ENCODE measurements at places on chromosomes 5 and 9.

DNA sequence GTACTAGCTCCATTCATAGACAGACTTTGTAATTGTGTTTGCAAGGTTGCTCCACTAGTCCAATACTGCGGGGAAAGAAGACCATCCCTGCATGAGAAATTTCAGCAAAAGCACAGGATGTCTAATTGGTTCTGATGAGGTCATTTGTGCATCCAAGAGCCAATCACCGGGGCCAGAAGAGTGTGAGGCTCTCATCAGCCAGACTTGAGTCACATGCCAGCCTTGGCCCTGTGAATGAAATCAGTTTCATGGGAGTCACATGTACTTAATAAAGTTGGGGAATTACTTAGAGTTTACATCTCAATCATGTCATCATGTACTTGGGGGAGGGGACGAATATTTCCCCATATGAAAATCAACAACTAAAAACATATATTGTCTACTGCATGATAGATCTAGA is 1236.0 kb downstream of the MAT2B start:
- no peak for DNase-seq

DNA sequence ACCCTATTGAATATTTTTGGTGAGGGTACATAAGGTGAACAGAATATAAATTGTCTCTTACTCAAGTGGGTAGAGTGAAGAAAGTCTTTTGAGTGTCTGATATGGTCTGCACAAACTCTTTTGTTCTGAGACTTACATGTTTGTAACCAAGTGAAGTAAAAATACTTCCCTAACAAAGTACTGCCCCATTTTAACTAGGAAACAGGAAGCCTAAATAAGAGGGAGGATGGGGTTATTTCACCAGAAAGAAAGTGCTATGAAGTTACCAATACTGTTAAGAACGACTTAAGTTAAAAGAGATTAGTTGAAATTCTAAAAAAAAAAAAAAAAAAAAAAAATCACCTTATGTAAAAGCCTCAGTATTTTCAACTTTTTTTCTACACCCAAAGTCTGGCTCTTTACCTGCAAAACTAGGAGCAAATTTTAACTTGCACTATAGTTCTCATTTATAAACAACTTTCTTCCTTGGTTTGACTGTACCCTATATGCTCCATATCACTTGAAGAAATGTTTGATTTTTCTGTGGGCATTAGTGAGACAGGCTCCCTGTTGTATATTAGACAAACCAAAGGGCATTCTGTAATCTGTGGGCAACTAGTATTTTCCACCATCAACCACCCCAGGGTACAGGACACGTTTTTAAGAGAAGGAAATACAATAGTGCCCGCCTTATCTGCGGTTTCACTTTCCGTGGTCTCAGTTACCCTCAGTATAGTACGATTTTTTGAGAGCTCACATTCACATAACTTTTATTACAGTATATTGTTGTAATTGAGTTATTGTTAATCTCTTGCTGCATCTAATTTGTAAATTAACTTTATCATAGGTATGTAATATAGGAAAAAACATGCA is 127.7 kb downstream of the NR3C1 start:
- no peak for DNase-seq

DNA sequence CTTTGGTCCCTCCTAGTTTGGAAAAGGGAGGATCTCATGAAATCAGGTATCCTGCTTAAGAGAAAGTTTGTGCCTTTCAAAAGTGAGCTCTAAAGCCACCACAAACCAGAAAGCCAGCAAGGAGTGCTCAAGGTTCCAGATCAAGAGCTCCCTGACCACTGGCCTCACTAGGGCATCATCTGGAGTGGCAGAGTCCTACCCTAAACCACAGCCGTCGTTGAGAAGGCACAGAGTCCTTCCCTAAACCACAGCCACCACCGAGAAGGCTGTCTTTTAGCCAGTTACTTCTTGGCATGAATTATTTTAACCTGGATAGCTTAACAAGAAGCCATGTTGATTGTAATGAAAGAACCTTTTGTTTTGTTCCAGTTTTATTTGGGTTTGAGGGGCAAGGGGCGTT is 102.9 kb downstream of the FRMD3 start:
- DNase-seq: no peak

- DNase-seq: no peak
Observed at GRCh38 chr9:127569886-127570401, 42.1 kb upstream of the STXBP1 start.

- no peak for DNase-seq
Observed at GRCh38 chr5:9059920-9060691, 485.8 kb downstream of the SEMA5A start.

GRCh38 chr9:88559661-88560060 is 24.7 kb downstream of the NXNL2 start:
- DNase-seq: no peak

DNA sequence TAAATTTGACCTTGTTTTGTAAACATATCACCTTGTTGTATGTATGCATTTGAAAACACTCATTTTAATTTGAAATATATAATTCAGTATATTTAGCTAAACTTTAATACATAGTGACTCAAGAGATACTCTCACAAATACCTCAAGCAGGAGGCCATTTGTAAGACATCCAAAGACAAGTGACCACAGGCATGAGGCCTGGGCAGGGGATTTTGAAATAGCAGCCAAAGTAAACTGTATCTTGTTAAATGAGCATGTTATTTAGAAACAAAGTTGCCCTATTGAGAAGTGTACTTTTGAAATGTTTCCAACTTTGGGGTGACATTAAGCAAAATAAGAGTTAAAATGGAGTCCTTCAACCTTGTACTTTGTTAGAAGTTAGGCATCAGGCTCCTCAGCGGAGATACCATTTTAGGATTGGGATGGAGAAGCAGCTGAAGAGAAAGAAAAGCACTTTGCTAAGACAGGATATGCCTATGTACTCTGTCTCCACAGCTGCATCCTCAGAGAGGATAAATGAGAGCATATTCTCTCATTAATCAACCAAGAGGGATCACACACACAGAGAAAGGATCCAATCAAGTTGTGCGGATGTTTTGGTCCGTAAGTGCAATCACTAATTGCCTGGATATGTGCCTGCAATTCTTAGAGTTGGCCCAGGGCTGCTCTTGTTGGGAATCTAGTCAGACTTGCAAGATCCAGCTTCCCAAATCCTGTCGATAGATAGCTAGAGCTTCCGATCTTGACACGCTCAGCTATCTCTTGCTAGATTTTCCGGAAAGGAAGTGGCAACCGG is 157.5 kb upstream of the HAPLN1 start:
- no peak for DNase-seq

GRCh38 chr5:17238521-17239041 is 21.1 kb downstream of the BASP1 start:
- no peak for DNase-seq

DNA sequence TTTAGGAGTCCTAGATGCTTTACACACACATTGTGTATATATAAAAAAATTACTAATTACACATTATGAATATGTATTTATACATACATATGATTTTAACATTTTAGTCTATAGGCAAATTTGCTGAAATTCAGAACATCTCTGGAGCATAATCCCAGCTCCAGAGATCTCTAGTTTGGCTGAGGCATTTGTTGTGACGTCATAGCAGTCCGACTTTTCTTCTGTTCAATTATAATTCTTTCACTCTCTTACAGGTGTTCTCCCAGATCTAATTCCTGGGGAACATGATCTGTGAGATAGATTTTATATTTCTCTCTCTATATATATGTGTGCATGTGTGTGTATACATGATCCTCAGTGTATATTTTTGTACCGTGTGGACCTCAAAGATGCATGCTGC is 1876.2 kb downstream of the EFNA5 start:
- no peak for DNase-seq

- peak; percentile 50 for DNase-seq
Observed at GRCh38 chr9:127578952-127579853, 32.9 kb upstream of the STXBP1 start.

GRCh38 chr5:38775218-38775840 is 70.5 kb upstream of the OSMR start:
- DNase-seq: no peak

- DNase-seq: no peak
Observed at GRCh38 chr5:57349214-57349613, 133.4 kb downstream of the ACTBL2 start.

DNA sequence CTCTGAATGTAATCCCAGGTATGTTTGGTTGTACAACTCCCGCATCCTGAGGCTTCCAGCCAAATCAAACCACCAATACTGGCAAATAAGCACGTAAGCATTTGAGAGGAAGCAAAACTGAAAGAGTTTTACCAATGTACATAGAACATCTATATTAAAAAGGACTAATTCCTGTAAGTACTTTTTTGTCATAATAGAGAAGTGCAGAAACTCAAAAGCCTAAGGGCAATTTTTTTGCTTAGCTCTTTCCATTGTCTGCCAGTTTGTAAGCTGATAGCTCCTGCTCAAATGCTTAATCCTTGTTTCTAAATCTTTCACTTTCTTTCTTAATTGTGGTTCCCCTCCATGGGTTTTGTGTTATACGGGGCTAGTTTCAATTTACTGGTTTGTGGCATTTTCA is 1151.8 kb downstream of the CDH12 start:
- no peak for DNase-seq

GRCh38 chr9:125540497-125540896 is 166.5 kb downstream of the MAPKAP1 start:
- DNase-seq: no peak

DNA sequence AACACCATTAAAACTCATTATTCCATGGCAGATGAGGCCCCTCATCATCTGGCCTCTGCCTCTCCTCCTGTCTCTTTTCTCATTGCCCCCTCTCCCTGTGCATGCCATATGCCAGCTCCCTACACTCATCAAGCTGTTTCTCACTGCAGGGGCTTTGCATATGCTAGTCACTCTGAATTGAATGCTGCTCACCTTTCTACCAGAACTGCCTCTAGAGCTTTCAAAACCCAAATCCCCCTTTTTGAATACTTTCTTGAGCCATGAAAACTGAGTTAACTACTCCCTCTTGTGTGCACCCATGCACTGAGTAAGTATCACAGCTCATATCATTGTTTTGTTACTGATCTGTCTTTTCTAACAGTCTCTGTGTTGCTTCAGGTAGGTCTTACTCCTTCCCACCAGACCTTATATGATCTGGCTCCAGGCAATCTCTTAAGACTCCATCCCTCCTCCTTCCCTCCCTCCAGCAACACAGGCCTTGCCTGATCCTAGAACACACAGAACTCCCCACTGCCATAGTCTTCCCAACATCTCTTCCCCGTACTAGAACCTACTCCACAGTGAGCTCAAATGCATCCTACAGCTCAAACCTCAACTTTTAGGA is 60.5 kb downstream of the ASTN2 start:
- no peak for DNase-seq

DNA sequence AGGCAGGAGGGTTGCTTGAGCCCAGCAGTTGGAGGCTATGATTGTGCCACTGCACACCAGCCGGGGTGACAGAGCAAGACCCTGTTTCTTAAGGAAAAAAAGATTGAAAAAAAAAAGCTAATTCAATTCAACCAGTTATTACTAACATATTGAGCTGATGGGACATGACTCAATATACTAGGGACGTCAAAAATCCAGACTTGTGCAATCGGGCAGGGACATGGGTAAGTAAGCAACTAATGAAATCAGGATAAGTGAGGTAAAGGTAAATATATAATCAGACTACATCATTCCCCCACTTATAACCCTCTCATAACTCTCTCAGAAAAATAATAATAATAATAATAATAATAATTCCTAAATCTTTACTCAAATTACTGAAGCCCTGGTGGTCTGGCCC is 975 bp upstream of the HAVCR1 start:
- no peak for DNase-seq

DNA sequence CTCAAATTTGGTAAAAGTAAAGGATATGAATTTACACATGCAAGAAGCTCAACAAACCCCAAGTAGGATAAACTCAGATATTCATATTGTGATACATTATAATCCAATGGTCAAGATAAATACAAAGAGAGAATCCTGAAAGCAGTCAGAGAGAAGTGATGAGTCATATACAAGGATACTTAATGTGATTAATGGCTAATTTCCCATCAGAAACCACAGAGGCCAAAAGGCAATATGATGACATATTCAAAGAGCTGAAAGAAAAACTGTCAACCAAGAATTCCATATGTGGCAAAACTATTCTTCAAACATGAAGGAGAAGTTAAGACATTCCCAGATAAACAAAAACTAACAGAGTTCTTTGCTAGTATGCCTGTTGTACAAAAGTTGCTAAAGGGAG is 19.5 kb upstream of the IRF1 start:
- no peak for DNase-seq

DNA sequence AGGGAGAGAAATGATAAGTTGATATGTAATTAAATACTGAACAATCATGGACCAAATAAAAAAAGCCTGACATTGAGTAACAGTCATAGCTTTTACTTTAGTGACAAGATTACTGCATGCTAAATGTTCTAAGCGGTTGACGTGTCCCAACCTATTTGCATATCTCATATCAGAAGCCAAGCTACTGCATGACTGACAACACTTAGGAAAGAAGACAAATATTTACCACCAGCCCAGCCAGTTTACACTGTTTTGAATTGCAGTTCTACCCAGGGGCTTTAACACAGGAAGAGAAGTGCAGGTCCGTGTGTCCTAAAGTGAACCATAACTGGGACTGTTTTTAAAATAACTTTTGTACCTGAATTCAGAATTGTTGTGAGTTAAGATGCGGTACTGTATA is 219.9 kb downstream of the PRDM9 start:
- no peak for DNase-seq

- no peak for DNase-seq
Observed at GRCh38 chr5:139705655-139706587, 57.8 kb downstream of the CXXC5 start.

- DNase-seq: no peak
Observed at GRCh38 chr5:150632305-150633160, 7.9 kb upstream of the SYNPO start.

GRCh38 chr5:55625589-55625909 is 86.6 kb downstream of the SLC38A9 start:
- DNase-seq: no peak

- peak; percentile 60 for DNase-seq
Observed at GRCh38 chr5:157603333-157604190, 28.0 kb upstream of the ADAM19 start.

DNA sequence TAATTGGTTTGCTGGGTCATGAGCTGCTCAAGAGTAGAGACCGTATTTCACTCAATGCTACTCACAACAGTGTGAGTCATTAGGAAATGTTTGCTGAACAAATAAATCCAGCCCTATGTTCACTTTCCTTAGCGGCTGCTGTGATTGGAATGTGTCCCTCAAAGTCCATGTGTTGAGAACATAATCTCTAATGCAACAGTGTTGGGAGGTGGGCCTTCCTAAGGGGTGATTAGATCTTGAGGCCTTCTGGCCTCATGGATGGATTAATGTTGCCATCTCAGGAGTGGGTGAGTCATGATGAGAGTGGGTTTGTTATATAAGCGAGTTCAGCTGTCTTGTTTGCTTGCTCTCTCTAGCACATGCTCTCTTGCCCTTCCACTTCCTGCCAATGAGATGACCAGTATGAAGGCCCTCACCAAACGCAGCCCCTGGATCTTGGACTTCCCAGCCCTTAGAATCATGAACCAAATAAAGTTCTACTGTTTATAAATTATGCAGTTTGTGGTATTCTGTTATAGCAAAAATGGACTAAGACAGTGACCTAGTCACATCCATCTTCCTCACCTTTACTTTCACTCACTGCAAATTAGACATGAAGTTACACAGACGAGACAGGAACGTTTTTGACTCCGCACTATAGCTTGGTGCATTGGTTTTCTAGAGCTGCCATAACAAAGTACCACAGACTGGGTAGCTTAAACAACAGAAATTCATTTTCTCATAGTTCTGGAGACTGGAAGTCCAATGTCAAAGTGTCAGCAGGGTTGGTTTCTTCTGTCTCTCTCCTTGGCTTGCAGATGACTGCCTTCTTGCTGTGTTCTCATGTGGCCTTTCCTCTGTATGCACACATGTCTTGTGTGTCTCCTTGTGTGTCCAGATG is 50.9 kb upstream of the FAM169A start:
- no peak for DNase-seq

GRCh38 chr9:82036086-82036485 is 47.5 kb downstream of the SPATA31D1 start:
- no peak for DNase-seq
